Thymus (tissue), 14 donors: ENCODE measurements at places on chromosomes 7 and 10. TPM values are rescaled to one million over a fixed set of nuclear protein-coding genes. Genes with fewer than 3 reads are reported as not detected.

The CPA2 gene
- total RNA-seq, result 0.14 TPM

- H3K27me3 ChIP-seq, result no peaks in the 10 kb centered on the region
- no peaks in the 10 kb centered on the region for H3K4me1 ChIP-seq
- H3K4me3 ChIP-seq, result no peak overlapping the region
- no peaks in the 10 kb centered on the region for H3K36me3 ChIP-seq
Observed at GRCh38 chr7:69232445-69233376, 365.6 kb upstream of the AUTS2 start.

The CXCL12 gene
- 56.5 TPM for total RNA-seq

DNA sequence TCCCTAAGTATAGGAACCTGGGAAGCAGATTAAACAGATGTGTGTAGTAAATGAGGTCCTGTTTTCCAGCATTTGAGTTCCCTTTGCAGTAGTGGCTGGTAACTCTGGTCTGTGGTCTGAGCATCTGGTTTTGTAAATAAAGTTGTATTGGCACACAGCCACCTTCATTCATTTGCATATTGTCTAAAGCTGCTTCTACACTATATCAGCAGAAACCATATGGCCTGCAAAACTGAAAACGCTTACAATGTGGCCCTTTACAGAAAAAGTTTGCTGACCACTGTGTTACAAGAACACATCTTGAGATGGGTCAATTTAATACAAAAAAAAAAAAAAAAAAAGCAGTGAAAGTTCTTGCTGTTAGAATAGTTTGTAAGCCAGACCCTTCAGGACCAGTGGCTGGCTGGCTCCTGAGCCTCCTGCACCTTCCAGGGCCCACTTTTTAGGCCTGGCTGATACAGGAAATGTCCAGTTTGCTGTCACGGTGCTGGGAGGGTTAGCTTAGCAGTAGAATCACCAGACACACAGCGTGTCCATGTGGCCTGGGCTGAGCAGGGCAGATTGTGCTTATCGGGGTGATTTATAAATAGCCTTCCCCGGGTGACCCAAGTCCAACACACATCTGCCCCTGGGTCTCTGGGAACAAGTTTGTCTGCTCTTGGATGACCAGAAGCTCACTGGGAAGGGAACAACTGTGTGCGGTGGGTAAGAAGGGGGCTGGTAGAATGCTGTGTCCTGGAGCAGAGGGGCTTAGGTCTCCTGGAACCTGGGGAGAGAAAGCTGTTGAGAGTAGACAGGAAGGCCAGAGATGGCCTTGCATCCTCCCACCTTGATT lies 1.4 kb downstream of the C10orf71 start:
- H3K4me1 ChIP-seq, result no peaks in the 10 kb centered on the region
- no peak for DNase-seq
- peaks cover 2% of the 10 kb centered on the region for H3K27me3 ChIP-seq
- no peak overlapping the region for H3K27ac ChIP-seq

DNA sequence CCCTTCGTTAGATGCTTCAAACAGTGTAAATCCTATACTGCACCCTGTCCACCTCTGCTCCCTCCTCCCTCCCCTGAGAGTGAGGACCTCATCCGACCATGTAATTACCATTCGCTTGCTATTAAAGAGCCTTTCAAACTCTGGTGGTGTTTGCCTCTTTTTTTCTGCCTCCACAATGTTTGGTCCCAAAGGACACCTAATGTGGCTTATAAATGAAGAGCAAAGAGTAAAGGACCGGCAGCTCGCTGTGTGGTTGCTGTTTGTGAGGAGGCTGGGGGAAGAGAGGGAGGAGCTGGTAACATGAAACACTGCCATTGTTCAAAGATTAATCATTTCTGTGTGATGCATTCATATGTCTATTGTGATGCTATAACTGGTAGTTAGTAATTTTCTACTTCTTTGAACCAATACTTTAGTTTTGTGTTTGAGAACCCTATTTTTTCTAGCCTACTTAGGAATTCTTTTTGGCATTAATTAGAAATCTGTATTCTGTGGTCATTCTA lies 27.9 kb downstream of the MTURN start:
- H3K27ac ChIP-seq, result peak overlapping the region; percentile 79
- no peak for DNase-seq
- H3K27me3 ChIP-seq, result no peaks in the 10 kb centered on the region
- H3K36me3 ChIP-seq, result no peaks in the 10 kb centered on the region
